ENCODE measurements at places on chromosomes 16 and 17. TPM values are rescaled to one million over a fixed set of nuclear protein-coding genes. Genes with fewer than 3 reads are reported as not detected.

DNA sequence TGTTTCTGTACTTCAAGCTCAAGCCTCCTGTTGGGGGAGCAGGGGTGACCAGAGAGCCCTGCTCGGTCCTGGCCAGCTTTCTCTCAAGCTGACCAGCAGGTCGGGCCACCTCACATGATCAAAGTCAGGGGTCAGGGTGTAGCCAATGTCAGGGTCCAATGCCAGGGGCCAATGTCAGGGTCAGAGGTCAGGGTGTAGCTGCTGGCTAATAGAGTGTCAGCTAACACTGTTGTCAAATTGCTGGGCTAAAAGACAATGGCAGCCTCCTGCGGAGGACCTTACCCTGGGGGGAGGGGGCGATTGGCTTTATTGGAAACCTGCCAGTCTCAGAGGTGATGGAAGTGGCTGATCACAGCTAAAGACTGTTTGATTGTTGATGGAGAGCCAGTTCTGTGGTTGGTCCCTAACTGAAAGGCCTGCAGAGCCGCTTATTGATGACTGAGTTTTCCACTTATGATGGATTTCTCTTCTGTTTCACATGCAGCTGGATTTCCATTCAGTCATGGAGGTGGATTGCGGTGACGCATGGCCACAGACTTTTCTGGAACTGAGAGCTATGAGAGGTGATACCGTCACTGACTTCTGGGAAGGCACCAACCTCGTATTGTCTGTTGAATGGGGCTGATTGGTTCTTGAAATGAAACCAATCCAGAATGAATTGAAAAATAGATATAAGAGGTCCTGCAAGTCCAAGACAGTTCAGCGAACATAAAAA, 97.4 kb upstream of the ZFHX3 start:
- DNase-seq = no peak

GRCh38 chr16:17379121-17379571, 91.6 kb downstream of the XYLT1 start:
- no peak for DNase-seq

DNA sequence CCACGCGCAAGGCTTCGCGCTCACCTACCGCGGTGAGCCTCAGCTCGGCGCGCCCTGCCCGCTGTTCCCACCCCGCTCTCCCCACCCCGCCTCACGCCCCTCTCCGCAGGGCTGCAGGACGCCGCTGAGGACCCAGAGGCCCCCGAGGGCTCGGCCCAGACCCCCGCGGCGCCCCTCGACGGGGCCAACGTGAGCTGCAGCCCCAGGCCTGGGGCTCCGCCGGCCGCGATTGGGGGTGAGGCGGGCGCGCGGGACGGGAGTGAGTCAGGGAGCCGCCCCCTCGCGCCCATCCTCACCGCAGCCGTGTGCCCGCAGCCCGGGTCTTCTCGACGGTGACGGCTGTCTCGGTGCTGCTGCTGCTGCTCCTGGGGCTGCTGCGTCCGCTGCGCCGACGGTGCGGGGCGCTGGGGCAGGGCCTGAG, 1.9 kb upstream of the PAQR4 start:
- DNase-seq = no peak

- no peak for DNase-seq
Measured at GRCh38 chr16:89371968-89372634, 118.3 kb downstream of the ANKRD11 start.

GRCh38 chr17:79619636-79620206, 8.9 kb upstream of the RBFOX3 start:
- DNase-seq = peak; percentile 43

LPO gene
- 0.45 TPM for total RNA-seq

- DNase-seq = peak; percentile 66
Measured at GRCh38 chr17:5706577-5707210, 122.4 kb upstream of the NLRP1 start.

TRAF7 gene
- total RNA-seq = 37.5 TPM

GRCh38 chr16:57959121-57959520, 11.8 kb downstream of the CNGB1 start:
- DNase-seq = no peak

GRCh38 chr17:8726941-8727555, 17.6 kb downstream of the CCDC42 start:
- no peak for DNase-seq

HBZ gene
- total RNA-seq = not detected

DNA sequence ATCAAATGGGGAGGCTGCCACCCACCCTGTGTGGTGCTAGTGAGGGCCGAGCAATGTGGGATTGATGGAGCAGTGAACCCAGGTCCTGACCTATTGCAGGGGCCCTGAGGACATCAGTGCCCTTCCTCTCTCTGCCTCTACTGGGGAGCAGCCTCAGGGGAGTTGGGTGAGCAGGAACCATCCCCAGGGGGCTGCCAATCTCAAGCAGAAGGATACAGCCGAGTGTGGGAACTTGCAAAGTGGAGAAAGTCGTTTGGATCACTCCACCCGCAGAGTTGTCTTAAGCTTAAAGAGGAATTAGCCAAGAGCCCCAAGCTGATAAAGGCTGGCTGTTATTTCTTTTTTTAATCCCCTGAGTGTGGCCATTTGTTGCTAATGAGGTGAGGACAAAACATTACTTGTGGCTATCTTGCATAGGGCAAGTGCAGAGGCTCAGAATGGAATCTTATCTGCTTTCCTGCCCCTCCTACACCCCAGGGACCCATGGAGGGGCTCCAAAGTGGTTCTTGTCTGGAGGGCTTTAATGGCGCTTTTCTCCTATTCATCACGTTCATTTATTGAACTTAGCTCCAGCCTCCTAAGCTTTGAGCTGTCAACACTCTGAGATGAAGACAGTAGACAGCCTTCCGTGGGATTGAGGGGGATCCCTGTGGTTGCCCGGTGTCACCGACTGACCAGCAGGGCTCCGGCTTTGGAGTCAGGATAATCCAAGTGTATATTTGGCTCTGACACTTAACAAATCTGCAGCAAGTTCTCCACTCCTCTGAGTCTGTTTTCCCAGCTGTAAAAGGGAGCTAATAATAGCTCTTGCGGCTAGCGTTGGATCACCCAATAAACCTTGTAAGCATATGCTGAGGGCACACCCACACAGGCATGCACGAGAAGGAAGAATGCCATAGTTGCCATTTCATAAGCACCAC, 45.1 kb downstream of the MYH11 start:
- DNase-seq = no peak

CCL16 gene
- total RNA-seq = not detected

- DNase-seq = no peak
Measured at GRCh38 chr16:721765-722540, 1.0 kb downstream of the ANTKMT start.

DNA sequence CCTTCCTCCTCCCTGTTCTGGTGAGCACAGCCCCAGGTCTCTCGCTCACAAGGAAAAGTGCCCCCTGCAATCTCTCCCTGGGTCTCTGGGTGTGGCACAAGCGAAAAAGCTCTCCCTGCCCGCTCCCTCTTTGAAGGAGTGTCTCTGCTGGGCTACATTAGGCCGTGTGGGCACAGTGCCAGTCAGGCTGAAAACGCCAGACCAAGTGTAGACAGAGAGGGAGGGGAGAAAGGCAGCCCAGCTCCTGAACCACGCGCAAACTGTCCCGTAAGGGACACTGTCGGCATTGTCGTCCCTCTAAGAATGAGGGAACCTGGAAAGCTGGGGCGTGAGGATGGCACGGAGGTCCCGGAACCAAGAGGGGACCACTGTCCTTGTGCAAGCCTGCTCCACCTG, 3.9 kb downstream of the SMIM5 start:
- DNase-seq = peak; percentile 75

GRCh38 chr16:46790599-46791270, 40.2 kb downstream of the C16orf87 start:
- no peak for DNase-seq

- DNase-seq = peak; percentile 50
Measured at GRCh38 chr17:29112771-29113295, 67.4 kb downstream of the MYO18A start.

PMFBP1 gene
- total RNA-seq = 1.1 TPM

GRCh38 chr17:47470836-47471235, 60.1 kb upstream of the NPEPPS start:
- no peak for DNase-seq

TBC1D3G gene
- not detected for total RNA-seq

- no peak for DNase-seq
Measured at GRCh38 chr16:71726476-71727315, 2.2 kb upstream of the PHLPP2 start.

DNA sequence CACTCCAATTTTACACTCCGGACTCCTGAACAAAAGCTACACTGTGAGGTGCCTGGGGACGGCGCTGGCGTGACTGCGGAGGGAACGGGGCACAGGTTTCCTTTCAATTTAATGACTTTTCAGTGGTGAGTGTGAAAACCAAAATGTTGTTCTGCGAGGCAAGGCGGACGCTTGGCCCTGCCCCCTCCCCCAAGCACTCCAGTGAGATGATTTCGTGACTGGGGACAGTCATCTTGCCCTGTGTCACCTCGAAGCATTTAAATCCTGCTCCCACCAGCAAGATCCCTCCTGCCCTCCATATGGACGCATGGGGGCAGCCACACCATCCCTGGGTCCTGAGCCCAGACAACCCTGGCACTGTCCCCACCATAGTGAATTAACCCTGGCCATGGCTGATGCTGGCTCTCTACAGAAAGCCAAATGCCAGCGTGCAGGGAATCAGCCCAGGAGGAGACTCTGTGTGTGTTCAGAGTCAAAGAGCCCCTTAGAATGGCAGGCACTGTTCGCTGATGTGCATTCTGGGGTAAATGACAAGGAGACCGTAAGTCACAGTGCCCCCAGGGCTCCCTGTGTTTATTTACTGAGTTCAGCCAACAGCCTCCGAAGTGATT, 41.0 kb downstream of the C16orf95 start:
- no peak for DNase-seq

OR2C1 gene
- total RNA-seq = 2.4 TPM

DNA sequence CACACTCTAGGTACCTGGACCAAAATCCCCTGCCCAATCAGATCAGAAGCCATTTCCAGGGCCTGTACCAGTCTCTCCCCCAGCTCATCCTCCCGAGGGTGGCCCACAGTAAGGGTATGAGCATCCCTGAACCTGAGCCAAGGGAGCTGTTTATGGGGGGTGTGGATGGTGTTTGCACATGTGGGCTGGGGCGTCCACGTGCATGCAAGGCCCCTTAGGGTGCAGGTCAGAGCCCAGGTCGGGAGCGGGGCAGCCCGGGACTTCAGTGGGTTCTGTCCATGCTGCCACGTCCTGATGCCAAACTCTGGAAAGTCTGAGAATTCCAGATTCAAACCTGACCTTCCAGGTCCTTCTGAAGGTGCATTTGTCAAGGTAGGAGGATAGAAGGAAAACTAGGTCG, 9.8 kb downstream of the MILR1 start:
- no peak for DNase-seq

PER1 gene
- 122 TPM for total RNA-seq

GRCh38 chr16:73166947-73167550, 119.1 kb upstream of the ZFHX3 start:
- DNase-seq = no peak

DNA sequence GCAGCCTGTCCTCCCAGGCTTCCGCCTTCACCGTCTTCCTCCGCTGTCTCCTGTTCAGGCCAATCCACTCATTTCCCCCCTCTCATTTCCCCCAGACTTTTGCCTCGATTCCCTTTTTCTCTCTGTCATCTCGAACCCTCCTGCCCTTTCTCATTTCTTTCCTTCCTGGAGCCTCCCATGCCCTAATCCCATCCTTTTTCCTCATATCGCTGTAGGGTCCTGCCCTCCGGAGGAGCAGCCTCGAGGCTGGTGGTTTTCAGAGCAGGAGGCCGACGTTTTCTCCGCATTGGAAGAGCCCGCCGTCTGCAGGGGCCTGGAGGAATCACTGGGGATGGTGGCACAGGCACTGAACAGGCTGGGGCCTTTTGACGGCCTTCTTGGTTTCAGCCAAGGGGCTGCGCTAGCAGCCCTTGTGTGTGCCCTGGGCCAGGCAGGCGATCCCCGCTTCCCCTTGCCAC, 597 bp downstream of the OVCA2 start:
- DNase-seq = no peak

DNA sequence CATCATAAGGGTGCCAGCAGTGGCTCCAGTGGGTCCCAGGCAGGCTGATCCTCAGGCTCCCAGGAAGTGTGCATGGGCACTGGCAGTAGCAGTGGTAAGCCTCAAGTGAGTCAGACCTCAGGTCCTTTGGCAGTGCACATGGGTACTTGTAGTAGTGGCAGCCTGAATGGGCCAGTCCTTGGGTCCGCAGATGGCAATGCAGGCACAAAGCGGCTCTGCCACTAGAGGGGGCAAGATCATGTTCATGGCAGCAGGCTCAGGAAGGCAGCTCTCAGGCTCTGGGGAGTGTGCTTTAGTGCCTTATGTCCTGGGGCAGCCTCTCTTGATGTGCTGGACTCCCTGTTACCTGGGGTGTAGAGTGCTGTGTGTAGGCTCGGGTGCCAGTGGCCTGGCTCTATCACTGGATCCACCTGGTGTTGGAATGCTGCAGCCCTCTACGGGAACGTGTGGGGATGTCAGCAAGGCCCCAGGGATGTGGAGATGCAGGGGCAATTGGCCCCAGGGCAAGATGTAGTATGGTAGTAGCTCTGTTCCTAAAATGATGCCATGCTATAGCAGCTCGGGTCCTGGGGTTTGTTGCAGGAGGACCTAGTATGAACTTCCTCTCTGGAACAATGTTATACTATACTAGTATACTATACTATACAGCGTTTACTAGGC, 11.0 kb downstream of the ACSM3 start:
- peak; percentile 3 for DNase-seq

DNA sequence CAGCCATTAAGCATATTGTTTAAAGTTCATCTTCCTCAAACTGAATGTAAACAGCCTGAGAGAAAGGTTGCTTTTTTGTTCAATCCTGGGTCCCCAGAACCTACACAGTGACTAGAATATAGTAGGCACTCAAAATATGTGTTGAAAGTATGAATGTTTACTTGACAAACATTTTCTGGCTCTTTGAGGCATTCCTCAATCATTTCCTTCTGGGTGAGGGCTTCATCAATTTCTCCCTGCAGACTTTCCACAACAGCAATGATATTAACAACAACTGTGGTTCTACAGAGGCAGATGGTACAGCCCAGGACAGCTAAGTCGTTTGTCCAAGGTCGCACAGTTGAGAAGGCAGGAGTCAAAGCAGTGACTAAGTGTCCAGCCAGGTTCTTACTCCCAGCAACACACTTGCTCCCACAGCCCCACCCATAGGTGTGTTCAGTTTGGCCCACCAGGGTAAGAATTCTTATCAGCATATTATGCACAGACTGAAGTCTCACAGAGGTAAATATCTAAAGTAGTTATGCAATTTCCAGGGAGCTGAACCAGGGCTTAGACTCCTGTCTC, 61.1 kb downstream of the HS3ST3B1 start:
- DNase-seq = no peak

- peak; percentile 22 for DNase-seq
Measured at GRCh38 chr17:54968988-54969332, 395 bp downstream of the STXBP4 start.

IL21R gene
- 0.67 TPM for total RNA-seq

GFAP gene
- 7,738 TPM for total RNA-seq

AOC2 gene
- 5.7 TPM for total RNA-seq

DNA sequence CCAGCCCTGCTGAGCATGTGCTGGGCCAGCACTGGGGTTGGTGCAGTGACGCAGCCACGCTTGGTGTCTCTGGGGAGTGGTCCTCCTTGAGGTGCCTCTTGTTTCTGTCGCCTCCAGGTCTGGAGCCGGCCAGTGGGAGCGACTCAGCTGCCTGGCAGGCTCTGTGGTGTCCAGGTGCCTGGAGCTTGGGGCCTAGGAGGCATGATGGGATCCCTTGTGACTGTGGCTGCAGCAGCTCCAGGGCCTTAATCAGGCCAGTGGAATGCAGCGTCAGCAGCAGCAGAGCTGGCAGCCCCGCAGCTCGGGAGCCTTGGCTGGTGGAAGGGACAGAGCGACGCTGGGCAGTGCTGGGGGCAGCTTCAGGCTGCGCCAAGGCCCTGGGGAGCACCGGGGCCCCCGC, 74.7 kb upstream of the CIBAR2 start:
- DNase-seq = no peak

- no peak for DNase-seq
Measured at GRCh38 chr17:19399750-19400450, 11.1 kb upstream of the RNF112 start.

All from dorsolateral prefrontal cortex (tissue), 122 donors.